NCI-H2107 (cell line): ENCODE measurements at places on chromosomes 11 and 22.

GRCh38 chr22:45452565-45453379 is 39.3 kb downstream of the RIBC2 start:
- DNase-seq = no peak

DNA sequence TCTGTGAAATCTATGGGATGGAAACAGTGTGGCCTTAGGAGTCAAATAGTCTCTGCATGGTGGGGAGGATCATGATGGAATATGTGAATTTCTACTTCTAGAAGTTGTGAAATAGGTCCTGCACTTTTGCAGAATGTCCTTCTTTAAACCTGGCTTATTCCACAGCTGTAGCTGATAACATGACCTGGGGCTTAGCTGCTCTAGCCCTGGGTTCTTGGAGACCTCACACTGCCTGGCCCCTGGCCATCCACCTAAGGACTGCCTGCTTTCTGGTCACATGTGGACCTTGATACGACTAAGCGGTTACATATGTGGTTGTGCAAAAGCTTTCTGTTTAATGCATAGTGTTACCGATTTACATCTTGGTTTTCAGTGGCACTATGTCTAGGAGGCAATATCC is 88.2 kb downstream of the SWAP70 start:
- DNase-seq = no peak

DNA sequence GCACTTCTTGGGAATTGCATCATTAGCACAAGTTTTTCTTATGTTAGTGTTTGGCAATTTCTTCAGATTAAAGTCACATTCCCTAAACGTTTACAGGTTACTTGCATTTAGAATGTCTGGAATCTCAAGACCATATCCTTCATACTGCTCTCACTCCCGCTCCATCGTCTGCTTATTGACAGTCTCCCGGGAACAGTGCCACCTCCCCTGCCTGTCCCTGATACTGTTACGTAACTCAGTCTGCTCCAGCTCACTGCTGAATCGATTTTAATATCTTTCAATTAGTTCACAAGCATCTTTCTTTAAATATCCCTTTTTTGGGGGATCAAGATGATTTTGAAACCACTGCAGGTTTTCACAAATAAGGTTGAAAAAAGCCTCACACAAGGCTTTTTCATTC is 48.2 kb downstream of the GLYATL2 start:
- no peak for DNase-seq

- no peak for DNase-seq
Observed at GRCh38 chr22:27312966-27313855, 488.3 kb downstream of the MN1 start.

DNA sequence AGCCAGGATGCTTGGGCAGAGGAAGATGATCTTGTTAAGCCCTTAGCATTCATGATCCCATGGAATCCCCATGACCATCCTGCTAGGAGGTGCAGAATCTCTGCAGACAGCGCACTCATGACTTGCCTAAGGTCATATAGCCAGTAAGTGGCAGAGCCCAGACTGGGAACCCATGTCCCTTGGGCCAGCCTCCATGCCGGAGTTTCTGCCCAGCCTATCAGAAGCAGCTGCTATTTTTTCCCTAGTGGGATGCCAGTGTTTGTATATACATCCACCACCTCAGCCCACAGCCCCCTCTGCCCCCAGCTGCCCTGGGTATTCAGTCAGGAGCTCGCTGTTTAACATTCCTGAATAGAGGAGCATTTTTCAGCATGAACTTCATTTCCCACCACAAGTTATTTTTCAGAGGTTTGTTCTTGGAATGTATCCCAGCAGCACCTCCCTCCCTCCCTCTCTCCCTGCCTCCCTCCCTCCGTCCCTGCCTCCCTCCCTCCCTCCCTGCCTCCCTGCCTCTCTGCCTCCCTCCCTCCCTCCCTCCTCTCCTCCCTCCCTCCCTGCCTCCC is 34.4 kb upstream of the SUSD2 start:
- DNase-seq = no peak

- DNase-seq = no peak
Observed at GRCh38 chr11:98734686-98735085, 286.1 kb upstream of the CNTN5 start.

GRCh38 chr22:44347080-44347479 is 34.3 kb upstream of the SHISAL1 start:
- no peak for DNase-seq

GRCh38 chr22:22547692-22548300 is 11.3 kb downstream of the PRAME start:
- no peak for DNase-seq

- no peak for DNase-seq
Observed at GRCh38 chr22:48651981-48652538, 1175.6 kb downstream of the BRD1 start.

DNA sequence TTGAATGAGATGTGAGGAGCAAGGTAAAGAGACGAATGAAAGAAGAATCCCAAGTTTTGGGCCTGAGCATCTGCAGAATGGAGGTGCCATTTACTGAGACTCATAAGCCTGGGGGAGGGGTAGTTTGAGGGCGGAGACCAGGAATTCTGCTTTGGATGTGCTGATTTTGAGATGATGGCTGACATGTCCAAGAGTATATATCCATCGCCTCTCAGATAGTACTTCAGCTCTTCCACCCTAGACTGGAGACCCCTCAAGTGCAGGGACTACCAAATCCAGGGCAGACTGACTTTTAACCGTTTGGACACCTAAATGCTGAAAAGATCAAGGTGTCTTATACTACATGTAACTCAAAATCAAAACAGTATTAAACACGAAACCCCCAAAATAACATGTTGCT is 1.3 kb upstream of the SDF2L1 start:
- no peak for DNase-seq

- DNase-seq = no peak
Observed at GRCh38 chr11:33214767-33215166, 42.4 kb upstream of the HIPK3 start.

DNA sequence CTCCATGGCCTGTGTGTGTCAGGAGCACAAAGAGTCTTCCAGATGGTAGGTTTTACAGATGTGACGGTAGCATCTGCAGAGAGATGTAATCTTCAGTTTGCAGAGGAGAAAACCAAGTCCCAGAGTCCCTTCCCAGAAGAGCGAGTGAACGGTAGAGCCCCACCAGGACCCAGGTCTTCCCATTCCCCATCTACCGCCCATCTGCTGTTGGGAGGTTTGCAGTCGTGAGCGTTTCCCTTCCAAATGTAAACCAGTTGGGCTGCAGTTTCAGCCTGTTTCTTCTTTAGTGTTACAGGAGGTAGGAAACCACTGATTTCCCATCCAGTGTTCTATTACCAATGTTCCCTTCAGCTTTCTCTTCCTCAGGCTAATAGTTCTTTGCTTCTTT is 24.0 kb downstream of the PANX1 start:
- DNase-seq = no peak

GRCh38 chr11:69173925-69174581 is 18.3 kb downstream of the SMIM38 start:
- no peak for DNase-seq

GRCh38 chr11:130197386-130198035 is 37.9 kb downstream of the ST14 start:
- no peak for DNase-seq

DNA sequence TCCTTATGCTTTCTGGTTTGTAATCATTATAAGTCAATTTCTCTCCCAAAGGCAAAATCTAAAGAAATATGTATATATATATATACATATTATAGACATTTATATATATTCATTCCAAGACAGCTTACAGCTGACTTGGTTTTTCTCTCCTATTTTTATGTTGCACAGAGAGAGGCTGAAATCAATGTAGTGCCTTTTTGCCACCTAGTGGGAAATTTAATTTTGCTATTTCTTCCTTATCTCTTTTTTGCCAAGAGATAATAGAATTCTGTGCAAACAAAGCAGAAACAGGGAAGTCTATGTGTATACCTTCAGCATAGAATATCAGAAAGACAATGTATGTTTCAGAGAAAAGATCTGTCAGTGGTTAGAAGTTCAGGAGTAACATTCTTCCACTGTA is 186.0 kb upstream of the ANO5 start:
- DNase-seq = no peak

- DNase-seq = no peak
Observed at GRCh38 chr11:115677190-115677589, 173.0 kb upstream of the CADM1 start.

DNA sequence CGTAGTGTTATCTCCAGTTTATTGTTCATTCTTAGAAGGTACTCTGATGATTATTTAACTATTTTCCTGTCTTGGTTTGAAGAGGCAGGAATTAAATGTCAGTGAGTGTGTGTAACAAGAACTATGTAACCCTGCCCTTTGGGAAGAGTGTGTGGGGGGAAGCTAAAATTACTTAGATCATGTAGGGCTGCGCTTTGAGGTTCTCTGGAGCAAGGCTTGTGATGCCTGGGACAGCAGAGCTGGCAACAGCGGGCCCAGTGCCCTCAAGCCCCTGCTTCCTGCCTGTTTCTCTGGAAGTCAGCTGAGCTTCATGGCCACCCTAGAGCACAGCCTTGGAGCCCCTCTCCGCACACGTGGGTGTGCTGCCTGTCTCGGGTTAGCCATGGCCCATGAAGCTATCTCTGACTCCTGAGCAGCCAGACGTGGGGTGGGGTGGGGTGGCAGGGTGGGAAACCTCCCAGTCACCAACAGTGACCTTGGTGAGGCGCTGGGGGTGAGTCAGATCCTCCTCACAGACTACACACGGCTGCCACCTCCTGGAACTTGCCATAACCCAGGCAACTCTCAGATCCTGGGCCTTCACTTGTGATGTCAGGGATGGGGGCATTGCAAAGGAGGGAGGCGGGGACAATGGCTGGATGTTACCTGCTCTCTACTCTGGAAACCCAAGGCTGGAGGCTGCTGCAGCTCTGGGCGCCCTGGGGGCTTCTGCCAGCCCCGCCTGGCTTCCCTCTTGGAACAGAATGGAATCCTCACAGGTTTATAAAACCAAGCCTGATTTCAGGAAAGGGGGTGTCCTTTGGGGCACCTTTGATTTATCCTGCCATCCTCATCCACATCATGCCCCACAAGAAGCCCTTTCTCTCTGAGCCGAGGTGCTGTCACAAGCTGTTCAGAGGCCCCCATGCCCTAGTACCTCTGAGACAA is 88.6 kb downstream of the SNX19 start:
- DNase-seq = no peak

DNA sequence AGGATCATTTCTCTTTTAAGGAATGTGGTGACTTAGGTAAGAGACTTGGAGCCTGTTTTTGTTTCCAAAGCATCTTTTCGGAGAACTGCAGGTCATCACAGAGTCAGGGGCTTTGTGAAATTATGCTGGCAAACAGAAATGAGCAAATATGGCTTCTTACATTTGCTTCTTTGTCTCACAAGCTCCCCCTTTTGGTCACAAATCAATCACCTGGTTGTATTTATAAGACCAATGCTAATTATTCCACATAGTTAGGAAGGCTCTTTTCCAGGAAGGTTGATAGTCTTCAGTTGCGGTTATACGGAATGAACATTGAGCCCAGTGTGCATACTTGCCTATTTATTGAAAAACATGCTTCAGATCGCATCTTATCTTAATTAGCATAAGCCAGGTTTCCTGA is 34.6 kb upstream of the CEP126 start:
- no peak for DNase-seq
